ENCODE measurements at places on chromosomes 2 and 18.

- DNase-seq = no peak
Observed at GRCh38 chr2:207327513-207327912, 161.8 kb upstream of the KLF7 start.

GRCh38 chr2:120683701-120684100 is 52.0 kb upstream of the GLI2 start:
- no peak for DNase-seq

DNA sequence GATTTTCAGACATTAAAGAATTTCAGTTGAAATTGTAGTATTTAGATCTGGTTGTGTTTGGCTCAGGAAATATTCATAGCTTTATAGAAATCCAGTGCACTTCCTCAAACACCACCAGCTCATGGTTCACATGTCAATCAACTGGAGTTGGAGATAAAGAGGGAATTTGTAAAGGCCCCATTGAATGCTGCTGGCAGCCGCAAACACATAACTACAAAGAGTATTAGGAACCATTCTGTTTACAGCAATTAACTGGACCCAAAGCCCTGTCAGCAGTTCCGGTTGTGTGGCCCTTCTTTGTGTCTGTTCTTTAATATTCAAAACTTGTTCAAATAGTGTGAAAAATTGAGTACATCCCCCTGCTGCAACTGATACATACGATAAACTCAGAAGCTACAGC is 107.4 kb upstream of the LRRTM4 start:
- no peak for DNase-seq

DNA sequence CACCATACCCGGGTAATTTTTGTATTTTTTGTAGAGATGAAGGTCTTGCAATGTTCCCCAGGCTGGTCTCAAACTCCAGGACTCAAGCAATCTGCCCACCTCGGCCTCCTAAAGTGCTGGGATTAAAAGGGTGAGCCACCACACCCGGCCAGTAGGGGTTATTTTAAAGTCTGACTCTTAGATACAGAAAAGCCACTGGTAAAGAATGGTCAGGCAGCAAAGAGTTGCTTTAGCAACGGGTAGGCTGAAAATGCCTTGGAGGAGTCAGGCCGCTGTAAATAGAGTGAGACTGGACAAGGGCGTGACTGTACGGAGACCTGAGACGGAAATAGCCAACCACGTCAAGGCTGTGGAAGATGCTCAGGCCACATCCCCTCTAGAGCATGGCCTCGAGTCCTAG is 54.2 kb downstream of the ACKR3 start:
- DNase-seq = no peak

DNA sequence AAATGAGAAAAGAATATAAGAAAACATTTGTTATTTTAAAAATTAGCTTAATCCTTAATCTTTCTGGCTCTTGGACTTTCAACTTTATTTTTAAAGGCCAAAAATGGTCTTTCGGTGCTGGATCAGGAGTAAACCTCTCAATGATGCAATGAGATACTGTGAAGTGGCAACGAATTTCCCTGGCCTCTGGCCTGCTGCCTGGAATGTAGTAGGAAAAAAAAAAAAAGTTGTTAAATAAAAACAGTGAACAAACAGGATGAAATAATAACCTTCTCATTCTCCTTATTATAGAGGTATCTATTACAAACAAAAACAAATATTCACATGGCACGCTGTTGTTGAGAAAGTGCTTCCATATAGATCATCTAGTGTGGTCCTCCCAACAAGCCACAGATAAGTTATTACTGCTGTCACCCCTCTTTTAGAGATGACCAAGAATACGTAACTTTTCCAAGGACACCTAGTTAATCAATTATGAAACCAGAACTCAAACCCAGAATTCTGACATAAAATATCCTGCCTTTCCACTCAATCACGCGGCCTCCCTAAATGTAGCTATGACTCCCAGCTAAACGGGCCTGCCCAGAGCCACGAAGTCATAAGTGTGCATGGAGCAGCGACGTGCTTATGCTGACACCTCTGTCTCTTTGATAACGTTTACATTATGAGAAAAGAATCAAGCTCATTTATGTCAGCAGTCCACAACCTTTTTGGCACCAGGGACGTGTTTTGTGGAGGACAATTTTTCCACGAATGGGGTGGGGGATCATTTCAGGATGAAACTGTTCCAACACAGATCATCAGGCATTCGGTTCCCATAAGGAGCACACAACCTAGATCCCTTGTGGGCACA is 170.9 kb downstream of the BCL2 start:
- no peak for DNase-seq

- peak; percentile 2 for DNase-seq
Observed at GRCh38 chr2:62415019-62415431, 91.0 kb downstream of the TMEM17 start.

- no peak for DNase-seq
Observed at GRCh38 chr2:145022666-145023333, 502.9 kb upstream of the ZEB2 start.

DNA sequence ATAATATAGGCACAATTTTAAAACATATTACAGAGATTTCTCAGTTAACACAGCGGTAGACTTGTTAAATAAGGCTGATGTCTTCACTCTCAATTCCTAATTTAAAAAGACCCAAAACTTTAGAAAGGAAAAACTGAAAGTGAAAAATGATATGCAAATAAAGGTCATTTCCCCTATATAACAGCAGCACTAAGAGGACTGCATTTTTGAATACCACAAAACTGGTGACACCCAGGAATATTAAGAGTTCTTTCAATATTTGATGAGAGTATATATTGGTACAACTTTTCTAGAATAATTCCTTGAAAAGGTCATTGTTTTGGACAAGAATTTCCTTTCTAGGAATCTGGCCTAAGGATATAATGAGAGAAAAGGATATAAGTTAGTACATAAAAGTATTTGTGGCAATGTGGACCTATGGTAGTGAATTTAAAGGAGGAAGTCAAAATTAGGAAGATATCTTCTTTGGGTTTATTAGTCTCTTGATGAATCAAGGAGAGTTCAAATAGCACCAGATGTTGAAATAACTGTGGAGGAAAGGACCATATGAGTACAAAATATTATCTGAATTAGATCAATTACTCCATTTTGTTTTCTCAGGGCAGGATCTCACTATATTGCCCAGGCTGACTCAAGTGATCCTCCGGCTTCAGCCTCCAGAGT is 70.3 kb downstream of the TMEM237 start:
- no peak for DNase-seq

- DNase-seq = no peak
Observed at GRCh38 chr2:137925599-137925998, 38.7 kb upstream of the HNMT start.

DNA sequence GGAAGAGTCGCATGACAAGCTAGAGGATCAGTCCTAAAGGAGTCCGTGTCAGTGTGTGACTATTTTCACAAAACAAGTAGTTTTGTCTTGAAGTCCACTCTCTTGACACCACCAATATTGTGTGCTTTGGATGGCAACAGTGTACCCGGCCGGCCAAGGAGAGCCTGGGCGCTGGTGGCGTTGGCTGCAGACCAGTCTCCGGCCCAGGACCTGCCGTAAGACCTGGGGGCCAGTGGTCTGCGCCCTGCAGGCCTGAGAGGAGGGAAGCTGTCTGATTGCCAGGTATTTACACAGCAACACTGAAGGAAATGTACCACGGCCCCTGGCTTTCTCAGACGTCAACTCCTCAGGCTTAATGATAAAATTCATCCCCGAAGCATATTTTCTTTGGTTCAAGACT is 472.4 kb upstream of the SALL3 start:
- DNase-seq = no peak

DNA sequence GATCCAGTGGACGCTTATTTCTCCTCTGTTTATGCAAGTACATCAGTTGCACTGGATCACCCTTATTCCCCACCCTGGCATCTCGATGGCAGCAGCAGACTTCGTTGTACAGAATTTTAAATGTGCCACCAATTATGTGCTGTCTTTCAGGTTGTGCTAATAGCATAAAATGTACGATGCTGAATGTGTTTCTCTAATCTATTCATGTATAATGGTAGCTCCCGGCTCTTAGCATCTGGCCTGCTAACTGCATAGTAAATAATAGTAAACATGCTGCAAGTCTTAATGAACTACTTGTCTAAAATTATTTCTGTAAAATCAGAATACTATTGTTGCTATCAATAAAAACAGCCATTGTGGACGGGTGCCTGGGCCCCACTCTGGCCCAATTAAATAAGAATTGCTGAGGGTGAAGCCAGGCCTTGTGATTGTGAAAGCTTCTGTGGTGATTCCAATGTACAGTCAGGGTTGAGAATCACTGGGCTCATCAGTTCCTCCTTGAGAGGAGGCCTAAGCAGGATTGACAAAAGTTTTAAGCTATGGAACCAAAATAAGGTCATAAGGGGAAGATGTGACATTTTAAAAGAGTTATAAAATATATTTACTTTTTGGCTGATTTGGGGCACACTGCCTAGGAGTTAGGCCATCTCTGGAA is 14.4 kb upstream of the MYO3B start:
- no peak for DNase-seq

DNA sequence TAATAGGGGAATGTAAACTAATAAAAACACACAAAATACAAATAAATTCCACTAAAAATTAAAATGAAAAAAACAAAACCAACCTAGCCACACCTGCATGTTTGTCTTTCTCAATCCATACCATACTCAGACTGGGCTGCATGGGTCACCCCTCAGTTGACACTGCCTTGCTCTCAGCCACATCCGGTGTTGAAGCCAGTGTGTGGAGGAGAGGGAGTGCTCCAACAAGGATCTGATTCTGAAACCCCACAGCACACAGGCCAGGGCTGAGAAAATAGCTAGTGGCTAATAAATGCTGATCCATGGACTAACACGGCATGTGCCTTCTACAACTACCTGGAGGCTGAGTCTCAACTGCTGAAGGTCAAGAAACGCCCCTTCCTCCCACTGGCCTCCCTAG is 13.7 kb downstream of the RND3 start:
- DNase-seq = no peak

DNA sequence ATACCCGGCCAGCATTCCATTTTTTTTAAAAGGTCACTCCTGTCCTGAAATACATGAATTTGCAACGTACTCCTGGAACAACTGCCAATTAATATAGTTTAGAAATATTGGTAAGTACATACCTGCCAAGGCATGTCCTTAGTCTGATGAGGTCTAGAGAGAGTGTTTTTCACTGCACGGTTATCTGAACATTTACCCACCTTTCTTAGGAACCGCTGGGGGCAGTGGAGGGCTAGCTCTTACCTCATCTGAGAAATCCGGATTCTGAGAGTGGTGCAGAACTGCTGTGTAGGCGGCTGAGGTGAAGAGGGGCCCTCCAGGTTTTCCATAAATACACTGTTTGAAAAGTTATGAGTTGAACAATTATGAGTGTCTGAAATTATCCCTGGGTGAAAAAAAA is 133.1 kb upstream of the CCDC195 start:
- no peak for DNase-seq

GRCh38 chr2:182133195-182133891 is 147.7 kb downstream of the PPP1R1C start:
- no peak for DNase-seq

DNA sequence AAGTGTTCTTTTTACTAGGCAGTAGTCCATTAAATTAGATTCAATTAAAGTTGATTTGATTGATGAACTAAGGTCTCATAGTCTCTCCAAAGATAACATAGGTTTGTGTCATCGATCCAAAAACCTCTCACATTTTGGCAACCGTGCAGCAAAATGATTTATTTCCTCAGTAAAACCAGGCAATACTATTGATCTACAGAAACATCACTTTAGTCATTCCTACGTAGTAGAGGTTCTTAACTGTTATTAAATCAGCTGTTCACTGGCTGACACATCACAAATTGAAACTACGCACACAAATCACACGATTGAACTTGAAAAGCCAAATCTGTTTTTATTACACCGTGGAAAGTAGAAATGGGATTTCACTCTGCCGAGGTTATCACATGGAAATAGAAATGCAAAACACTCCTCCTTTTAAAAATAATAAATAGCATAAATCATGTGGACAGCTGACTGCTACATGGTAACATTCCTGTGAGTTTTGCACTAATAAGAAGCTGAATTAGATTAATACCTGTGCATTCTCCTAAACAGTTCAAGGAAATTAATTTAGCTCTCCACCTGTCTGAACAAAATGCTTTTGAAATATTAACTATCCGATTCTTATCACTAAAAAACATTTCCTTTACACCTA is 262.5 kb downstream of the CDH20 start:
- DNase-seq = no peak

GRCh38 chr2:159272156-159272555 is 14.3 kb downstream of the WDSUB1 start:
- DNase-seq = no peak

DNA sequence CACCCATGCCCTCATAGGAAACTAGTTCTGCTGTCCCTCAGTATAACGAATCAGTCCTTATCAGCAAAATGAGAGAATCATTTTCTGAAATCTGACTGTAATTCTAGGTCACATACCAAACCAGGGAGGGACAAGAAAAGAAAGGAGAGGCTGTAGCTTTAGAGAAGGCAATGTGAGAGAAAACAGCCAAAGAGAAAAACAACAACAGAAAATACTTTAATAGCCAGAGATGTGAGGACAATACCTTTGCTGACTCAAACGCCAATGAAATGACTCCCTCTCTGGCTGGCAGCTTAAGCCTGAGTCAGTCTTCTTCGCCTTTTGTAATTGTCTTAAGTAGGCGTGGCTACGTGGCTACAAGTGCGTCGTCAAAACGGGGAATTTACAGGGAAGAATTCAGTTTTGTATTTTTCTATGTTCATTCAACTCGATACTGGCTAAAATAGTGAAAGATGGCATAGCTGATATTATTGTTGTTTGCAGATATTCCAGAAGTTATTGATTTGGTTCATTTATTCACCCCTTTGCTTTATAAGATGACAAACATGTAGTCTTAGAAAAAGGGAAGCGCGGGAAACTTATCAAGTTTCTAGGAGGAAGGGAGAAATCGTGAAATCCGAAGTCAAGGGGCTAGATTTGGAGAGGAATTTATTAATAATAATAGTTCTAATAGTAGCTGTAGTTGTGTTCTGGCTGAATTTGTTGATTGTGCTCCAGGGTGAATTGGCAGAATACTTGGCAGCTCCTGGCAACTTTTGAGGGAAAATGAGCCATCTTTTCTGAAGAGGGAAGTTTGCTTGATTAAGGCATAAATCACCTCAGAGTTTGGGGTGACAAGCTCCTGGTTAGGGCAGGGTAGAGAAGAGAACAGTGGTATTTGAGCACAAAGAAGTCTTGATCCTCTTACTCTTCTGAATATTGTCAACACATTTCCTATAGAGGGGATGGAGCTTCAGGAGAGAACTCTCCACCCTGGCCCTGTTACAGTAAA is at the start of gene IL1A:
Gene IL1A (minus strand): TSS at position 295 of the 991 bp plus-strand sequence. CDS start 723 bp downstream, outside the sequence.
- no peak for DNase-seq

GRCh38 chr2:112792419-112792818 is 8.1 kb upstream of the IL1A start:
- no peak for DNase-seq

GRCh38 chr2:149164296-149164695 is 125.8 kb downstream of the LYPD6B start:
- no peak for DNase-seq

- DNase-seq = no peak
Observed at GRCh38 chr2:109058191-109058632, 69.2 kb upstream of the EDAR start.

DNA sequence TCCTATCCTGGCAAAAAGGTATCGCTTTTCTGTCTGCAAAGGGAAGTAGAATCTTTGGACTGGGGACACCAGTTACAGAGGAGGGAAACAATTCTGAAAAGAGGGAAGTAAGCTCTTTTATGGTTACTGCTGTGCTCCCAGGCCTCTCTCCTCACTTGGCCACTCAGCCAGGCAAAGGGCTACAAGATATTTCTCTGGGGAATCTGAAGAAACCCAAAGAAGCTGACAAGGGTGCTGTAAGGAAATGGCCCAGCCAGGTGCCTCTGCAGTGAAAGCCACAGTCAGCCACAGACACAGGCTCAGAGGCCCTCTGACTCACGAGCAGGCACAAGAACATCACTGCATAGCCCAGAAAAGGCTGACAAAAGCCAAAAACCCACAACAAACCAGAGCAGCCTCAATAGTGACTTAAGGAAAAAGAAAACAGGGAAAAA is 5.8 kb downstream of the HDLBP start:
- DNase-seq = peak; percentile 80

All from CD4-positive, alpha-beta T cell treated with Interleukin-2 at 100 ng/mL for 4 hours (primary cell).